Omental fat pad (tissue), 4 donors: ENCODE measurements at places on chromosomes 3 and 15. TPM values are rescaled to one million over a fixed set of nuclear protein-coding genes. Genes with fewer than 3 reads are reported as not detected.

Gene TM4SF1
- total RNA-seq = 273 TPM

Gene LCTL
- total RNA-seq = not detected

DNA sequence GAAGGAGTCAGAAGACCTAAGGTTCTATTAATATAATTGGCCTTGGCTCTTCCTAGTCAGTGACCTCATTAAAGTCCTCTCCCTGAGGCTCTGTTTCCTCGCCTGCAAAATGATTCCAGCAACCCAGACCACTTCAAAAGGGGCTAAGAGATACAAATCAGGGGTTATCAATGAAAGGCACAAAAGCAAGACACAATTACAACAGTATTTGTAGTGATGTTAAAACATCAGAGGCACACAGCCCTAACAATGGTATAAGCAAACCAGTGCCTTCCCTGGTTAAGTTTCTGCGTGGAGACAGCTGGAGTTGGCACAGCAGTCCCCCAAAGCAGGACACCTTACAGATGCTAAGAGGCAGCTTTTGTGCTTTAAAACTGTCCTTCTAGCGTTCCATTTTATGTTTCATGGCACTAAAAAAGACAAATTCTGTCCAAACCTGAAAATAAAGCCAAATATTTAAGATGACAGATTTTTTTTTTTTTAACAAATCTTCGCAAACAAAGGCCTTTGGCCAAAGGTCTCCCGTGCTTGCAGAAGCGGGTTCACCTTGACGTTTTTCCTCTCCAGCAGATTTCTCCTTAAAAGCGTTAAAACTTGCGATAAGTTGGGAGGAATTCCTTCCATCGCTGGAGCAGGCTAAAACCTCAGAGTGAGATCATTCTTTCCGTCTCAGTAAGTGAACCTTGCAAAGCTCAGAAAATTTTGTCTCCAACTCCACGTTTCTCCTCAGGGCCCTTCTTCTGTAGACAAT lies 999 bp downstream of the ZNF280D start:
- DNase-seq = no peak

DNA sequence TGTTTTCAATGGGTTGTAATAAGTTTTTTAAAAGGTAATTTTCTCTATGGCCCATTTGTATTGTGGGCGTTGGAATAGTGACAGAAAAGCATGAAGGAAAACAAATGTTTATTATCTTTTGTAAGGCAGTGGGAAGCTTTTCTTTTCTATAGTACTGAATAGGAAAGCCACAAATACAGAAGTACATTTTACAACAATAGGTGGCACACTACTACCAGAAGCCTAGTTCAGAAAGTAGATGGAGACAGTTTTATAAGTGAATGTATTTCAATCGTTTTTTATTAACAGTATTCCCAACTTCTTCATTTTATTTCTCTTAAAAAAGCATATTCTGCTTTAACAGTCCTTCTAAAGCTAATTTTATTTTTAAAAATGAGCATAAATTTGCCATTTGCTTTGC lies 296.7 kb downstream of the PTPRG start:
- DNase-seq = no peak

GRCh38 chr15:38690719-38691332 lies 126.2 kb upstream of the RASGRP1 start:
- peak; percentile 66 for DNase-seq

- DNase-seq = no peak
Observed at GRCh38 chr15:70321172-70321819, 223.6 kb upstream of the TLE3 start.
